Brain (organoid and tissue), 16 donors: ENCODE measurements at places on chromosomes 12 and 14. TPM values are rescaled to one million over a fixed set of nuclear protein-coding genes. Genes with fewer than 3 reads are reported as not detected.

PTPRO gene
- 16.0 TPM for polyA plus RNA-seq

GPR84 gene
- not detected for polyA plus RNA-seq

GOLT1B gene
- 9.8 TPM for polyA plus RNA-seq

RNASE3 gene
- not detected for polyA plus RNA-seq

MDGA2 gene
- polyA plus RNA-seq: 0.29 TPM

ZCRB1 gene
- polyA plus RNA-seq: 65.3 TPM

SLCO1C1 gene
- 5.6 TPM for polyA plus RNA-seq

GDF11 gene
- 26.9 TPM for polyA plus RNA-seq

CD163L1 gene
- polyA plus RNA-seq: 2.3 TPM

LRR1 gene
- 10.6 TPM for polyA plus RNA-seq

FGF23 gene
- not detected for polyA plus RNA-seq

GPR135 gene
- 0.53 TPM for polyA plus RNA-seq

TESPA1 gene
- 19.6 TPM for polyA plus RNA-seq

AVPR1A gene
- polyA plus RNA-seq: 0.14 TPM

TOGARAM1 gene
- polyA plus RNA-seq: 5.2 TPM

HSPB8 gene
- 70.7 TPM for polyA plus RNA-seq

ESYT1 gene
- polyA plus RNA-seq: 132 TPM

CDCA3 gene
- polyA plus RNA-seq: 38.2 TPM

ITGB7 gene
- 0.39 TPM for polyA plus RNA-seq

KCNK10 gene
- polyA plus RNA-seq: 15.8 TPM

RD3L gene
- polyA plus RNA-seq: not detected

KRT82 gene
- polyA plus RNA-seq: not detected

CDH24 gene
- 18.8 TPM for polyA plus RNA-seq

GALNT16 gene
- 16.2 TPM for polyA plus RNA-seq

DAO gene
- 0.78 TPM for polyA plus RNA-seq

PLEKHG7 gene
- polyA plus RNA-seq: not detected

PRKCH gene
- 8.7 TPM for polyA plus RNA-seq

B4GALNT3 gene
- polyA plus RNA-seq: 6.9 TPM

ST8SIA1 gene
- polyA plus RNA-seq: 1.6 TPM

NUAK1 gene
- polyA plus RNA-seq: 11.5 TPM

USP44 gene
- 0.20 TPM for polyA plus RNA-seq

SLC7A7 gene
- 2.7 TPM for polyA plus RNA-seq

STAC3 gene
- polyA plus RNA-seq: 1.9 TPM

DDHD1 gene
- 3.8 TPM for polyA plus RNA-seq

KRT74 gene
- not detected for polyA plus RNA-seq

GSC gene
- polyA plus RNA-seq: not detected

CIT gene
- 23.4 TPM for polyA plus RNA-seq

SERPINA1 gene
- 5.7 TPM for polyA plus RNA-seq

LRRIQ1 gene
- 0.20 TPM for polyA plus RNA-seq

MARK3 gene
- polyA plus RNA-seq: 38.2 TPM

FLRT2 gene
- 3.9 TPM for polyA plus RNA-seq
